ENCODE measurements at places on chromosomes 1 and 21. TPM values are rescaled to one million over a fixed set of nuclear protein-coding genes. Genes with fewer than 3 reads are reported as not detected.

GRCh38 chr1:6087958-6088357 lies 42.3 kb downstream of the KCNAB2 start:
- DNase-seq: no peak

DNA sequence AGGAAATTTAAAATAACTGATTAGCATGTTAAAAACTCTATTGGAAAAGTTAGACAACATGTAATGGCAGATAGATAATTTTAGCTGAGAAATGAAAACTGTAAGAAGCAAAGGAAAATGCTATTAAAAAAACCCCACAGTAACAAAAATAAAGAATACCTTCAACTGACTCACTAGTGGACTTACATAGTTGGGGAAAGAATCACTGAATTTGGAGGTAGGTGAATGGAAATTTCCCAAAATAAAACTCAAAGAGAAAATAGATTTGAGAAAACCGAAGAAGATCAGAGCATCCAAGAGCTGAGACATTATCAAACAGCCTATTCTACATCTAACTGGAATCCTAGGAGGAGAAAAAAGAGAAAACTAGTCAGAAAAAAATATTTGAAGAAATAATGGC lies 34.7 kb downstream of the PDE4B start:
- DNase-seq: no peak

DNA sequence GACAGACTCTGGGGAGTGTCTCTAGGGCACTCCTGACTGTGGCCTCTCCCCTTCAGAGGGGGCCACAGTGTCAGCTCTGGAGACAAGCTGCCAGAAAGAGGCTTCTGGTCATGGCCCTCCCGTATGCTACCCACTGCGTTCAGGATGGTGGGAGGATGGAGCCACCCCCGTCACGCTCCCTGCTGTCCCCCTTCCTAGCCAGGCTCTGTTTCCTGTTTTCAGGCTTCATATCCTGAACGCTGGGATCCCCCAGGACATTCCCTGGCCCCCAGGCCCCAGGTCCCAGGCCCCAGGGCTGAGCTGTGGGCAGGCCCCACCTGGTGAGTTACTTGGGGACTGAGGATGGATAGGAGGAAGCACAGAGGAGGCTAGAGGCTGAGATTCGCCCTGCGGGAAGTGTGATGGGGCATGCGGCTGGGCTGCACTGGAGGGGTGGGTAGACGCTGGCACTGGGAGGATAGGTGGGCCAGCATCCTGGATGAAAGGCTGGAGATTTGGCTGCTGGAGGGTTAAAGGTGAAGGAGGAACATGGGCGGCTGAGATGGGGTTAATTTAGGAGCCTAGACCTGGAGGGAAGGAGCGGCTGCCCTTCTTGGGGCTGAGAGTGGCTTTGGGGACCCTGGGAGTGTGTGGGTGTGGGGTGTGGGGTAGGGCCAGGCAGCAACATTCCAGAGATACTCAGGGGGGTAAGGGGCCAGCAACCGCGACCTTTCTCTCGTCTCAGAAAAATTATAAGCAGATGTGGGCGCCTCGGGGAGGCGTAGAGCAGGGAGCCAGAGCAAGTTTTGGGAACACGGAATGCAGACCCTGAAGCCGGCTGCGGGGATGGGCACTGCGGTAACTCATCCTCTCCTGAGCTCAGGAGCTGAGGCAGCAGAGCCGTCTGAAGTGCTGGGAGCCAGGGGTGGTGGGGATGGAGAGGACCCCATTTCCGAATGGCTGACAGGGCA lies 8.7 kb downstream of the PEAR1 start:
- DNase-seq: no peak

- no peak for DNase-seq
Measured at GRCh38 chr1:86378813-86379212, 17.3 kb downstream of the ODF2L start.

Gene GNG4
- total RNA-seq: 1.5 TPM

DNA sequence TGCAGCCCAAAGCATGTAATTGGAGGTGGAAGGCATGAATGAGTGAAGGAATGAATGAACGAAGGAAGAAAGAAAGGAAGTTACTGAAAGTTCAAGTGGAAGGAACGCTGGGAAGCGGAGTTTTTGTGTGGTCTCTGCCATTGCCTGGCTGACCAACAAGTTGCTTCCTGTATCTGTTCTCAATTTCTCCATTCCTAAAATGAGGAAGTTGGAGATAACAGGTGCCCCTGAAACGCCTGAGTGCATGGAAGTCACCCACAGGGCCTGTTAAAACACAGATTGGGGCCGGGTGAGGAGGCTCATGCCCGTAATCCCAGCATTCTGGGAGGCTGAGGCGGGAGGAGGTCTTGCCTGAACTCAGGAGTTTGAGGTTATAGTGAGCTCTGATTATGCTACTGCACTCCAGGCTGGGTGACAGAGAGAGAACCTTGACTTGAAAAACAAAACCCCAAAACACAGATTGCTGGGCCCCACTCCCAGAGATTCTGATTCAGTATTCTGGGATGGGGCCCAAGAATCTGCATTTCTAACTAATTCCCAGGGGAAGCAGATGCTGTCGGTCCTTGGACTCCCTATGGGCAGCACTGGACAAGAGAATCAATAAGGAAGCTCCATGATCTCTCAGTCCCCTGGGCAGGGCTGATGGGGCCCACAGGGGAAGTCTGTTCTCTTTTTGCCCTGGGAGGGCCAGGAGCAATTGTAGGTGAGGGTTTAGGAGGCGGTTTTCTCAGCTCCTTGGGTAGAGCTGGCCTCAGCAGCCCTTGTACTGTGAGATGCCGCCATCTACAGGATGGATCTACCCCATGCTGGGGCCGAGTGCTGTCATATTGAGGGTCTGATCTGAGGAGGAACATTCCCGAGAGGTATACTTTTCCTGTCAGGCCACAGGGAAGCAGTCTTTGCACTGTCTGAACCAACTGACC lies 3.3 kb upstream of the CNR2 start:
- peak; percentile 81 for DNase-seq

- DNase-seq: no peak
Measured at GRCh38 chr1:115839029-115839678, 1.8 kb downstream of the NHLH2 start.

- DNase-seq: no peak
Measured at GRCh38 chr1:92447033-92447681, 39.6 kb downstream of the GFI1 start.

GRCh38 chr21:33924766-33925100 lies 9.1 kb upstream of the ATP5PO start:
- no peak for DNase-seq

Gene FOXD3
- 5.0 TPM for total RNA-seq

- no peak for DNase-seq
Measured at GRCh38 chr1:172761581-172762486, 102.9 kb downstream of the FASLG start.

DNA sequence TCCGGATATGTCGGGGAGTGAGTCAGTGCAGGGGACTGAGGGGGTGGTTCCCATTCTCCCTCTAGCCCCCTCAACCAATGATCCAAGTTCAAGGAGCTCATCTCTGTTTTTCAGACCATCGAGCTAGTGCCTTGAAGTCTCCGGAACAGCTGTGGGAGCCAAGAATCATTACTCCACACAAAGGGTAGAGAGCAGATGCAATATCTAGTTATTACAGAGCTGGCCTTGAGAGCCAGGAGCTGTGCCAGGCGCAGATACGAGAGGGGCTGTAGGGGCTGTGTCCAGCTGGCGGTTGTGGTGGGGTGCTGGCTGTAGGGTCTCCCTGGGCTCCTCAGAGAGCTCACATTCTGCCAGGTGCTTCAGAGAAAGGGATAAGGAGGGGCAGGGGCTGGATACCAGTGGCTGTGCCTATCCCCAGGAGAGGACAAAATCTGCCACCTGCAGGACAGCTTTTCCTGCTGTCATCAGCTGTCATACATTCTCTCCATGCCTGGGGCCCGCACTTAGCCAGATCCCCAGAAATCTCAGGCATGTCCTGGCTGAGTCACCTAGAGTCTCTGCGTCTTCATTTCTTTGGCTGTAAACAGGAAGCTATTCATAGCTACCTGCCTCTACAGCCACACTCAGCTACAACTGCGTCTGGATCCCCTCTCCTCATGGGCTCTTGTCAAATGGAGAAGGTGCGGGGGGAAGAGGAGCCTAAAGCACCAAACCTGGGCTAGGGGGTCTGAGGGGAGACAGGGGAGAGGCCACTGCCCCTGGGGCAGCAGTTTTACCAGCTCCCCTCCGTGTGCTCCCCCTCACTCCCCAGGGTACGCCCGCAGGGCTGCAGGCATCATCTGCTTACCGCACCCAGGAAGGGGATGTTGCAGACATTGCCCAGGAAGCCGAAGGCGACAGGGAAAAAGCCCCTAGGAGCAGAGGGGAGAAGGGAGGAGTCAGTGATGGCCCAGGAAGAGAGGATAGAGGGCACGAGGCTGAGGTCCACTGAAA lies 2.4 kb upstream of the KISS1 start:
- DNase-seq: no peak

Gene DPH5
- 35.5 TPM for total RNA-seq
